ENCODE measurements at places on chromosomes 11 and 22. TPM values are rescaled to one million over a fixed set of nuclear protein-coding genes. Genes with fewer than 3 reads are reported as not detected.

Gene BDNF
- total RNA-seq: 16.0 TPM

Gene MS4A18
- total RNA-seq: not detected

Gene CCDC116
- 0.09 TPM for total RNA-seq

Gene SPDYC
- not detected for total RNA-seq

Gene TUBA8
- 0.94 TPM for total RNA-seq

Gene NXPE4
- total RNA-seq: not detected

Gene TIMP3
- total RNA-seq: 10.5 TPM

Measured in endothelial cell of coronary artery (primary cell).